ENCODE measurements at places on chromosomes 12 and 14. TPM values are rescaled to one million over a fixed set of nuclear protein-coding genes. Genes with fewer than 3 reads are reported as not detected.
A peak's percentile ranks its signal among the peaks of the same experiment; 100 is the strongest.

DNA sequence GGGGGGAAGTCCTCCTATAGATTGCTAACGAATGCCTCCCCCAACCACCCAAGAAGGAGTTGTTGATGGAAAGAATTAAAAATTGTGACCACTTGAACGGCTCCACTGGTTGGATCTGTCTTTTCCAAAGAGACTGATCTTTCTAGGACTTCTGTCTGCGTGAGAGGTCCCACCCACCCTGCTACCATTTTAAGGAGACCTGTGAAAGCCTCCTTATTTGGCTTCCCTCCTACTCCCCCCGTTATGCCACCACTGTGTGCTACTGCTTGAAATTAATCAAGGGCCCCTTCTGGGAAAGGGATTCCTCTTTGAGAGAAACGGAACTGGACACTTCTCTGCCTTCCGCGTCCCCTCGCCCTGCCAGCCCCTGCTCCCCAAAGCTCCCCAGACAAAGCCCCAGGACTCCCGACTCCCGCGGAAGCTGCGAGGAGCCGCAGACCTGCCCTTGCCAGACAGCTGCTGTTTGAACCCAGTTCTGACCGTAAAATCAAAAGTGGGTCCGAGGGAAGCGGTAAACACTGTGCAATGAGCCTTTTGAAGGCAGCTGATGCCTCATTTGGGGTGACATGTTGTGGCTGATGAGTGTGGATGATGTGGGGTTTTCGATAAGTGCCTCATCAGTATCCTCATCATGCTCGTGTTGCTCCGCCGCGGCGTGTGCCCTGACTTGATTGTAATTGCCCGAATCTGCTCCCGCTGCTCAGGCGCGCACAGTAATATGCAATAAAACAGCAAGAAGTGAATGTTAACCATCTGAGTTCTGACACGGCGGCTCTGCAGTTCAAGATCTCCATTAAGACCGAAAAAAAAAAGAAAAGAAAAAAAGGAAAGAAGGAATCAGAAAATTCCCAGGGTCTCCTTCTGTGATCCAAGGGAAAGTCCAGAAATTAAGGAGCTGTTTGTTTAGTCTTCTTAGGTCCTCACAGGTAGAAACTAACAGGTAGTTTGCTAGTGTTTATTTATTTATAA is 48.2 kb downstream of the MBIP start:
- peaks cover 20% of the 10 kb centered on the region for H3K4me1 ChIP-seq
- no peaks in the 10 kb centered on the region for H3K36me3 ChIP-seq
- H3K27ac ChIP-seq = peak overlapping the region; percentile 45
- DNase-seq = peak; percentile 65

DNA sequence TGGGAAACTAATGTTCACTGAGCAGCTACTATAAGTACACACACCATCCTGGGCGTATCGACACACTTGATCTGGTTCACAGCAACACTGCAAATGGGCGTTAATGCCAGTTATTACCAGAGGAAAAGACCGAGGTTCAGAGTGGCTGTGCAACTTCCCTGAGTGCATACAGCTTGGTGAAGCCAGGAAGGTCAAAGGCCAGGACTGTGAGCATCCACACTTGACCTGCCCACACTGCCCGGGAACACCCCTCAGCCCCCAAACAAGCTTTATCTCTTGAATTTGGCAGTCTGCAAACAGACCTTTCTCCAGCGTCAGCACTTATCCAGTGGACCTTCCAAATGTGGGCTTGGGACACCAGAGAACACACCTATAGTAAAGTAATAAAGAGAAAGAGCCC is 312.6 kb downstream of the BCL11B start:
- peaks cover 4% of the 10 kb centered on the region for H3K27me3 ChIP-seq
- H3K36me3 ChIP-seq = no peaks in the 10 kb centered on the region
- peaks cover 32% of the 10 kb centered on the region for H3K4me1 ChIP-seq
- no peak overlapping the region for H3K27ac ChIP-seq
- no peak for DNase-seq

LRCOL1 gene
- total RNA-seq = not detected

DNA sequence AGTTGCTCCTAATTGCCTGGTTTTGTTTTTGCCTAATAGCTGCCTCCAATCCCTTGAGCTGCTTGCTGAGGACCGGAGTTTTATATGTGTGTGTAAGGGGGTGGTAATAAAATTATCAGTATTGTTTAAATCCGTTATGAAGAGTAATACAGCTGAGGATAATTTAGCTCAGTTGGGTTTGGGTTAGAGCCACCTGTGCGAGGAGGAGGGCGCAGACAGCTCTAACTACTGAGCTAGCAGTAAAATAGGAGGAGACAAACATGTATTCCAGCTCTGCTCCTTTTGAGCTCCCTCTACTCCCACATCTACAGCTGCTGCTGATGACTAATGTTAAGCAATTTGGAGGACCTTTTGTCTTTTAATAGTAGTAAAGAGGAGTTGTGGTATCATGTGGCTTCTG is 61.5 kb downstream of the SPATS2 start:
- no peaks in the 10 kb centered on the region for H3K36me3 ChIP-seq
- no peaks in the 10 kb centered on the region for H3K27me3 ChIP-seq
- no peak overlapping the region for H3K27ac ChIP-seq
- no peak for DNase-seq

DNA sequence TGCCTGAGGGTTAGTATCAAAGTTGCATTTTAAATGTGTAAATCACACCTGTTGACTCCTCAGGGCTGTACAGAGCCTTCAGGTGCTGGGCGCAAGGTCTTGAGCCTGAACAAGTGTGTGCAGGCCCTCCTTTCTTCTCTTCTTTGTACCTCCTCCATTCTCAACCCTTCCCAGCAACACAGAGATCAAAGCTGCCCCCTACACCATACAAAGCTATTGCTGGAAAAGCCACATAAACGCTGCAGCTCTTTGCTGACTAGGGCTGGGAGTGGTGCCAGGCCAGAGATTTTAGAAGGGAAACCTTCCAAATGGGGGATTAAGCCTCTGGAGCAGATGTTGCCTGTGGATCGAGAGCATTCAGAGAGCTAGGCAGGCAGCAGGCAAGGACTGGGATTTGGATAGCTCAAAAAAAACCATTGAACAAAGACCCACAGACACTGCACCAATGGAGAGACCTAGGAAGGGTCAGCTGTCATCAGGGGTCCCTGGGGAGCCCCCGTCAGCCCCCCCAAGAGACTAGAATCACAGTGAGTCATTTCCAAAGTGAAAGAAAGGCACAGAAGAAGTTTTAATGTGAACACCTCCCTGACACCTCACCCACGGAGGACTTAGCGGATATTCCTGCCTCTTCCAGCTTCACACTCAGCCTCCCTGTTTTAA is 18.2 kb upstream of the SUSD6 start:
- peaks cover 7% of the 10 kb centered on the region for H3K4me1 ChIP-seq
- no peaks in the 10 kb centered on the region for H3K27me3 ChIP-seq
- H3K36me3 ChIP-seq = no peaks in the 10 kb centered on the region
- DNase-seq = no peak
- H3K4me3 ChIP-seq = no peak overlapping the region
- no peak overlapping the region for H3K27ac ChIP-seq

CIROP gene
- not detected for total RNA-seq

CLEC4C gene
- total RNA-seq = not detected

NTF3 gene
- total RNA-seq = not detected
